ENCODE measurements at places on chromosomes 7 and 10.

DNA sequence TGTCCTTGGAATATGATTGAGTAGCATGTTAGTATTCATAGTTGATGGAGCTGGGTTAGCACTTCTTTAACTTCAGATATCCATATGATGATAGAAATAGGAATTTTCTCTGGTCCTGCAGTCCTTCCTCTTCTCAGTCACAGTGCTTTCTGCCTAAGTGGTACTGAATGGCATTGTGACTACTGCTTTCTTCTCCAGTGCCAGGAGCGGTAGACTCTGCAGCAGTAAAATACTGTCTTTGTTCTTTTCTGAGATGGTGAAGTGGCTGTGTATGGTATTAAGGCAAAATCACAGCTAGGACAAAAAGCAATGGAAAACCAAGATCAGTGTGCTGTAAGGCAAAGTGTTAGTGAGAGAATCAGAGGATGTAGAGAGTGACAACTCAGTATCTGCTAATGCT lies 46.6 kb downstream of the C1GALT1 start:
- H3K36me3 ChIP-seq = peaks cover 5% of the 10 kb centered on the region
- peak overlapping the region; percentile 9 for H3K27ac ChIP-seq
- no peaks in the 10 kb centered on the region for H3K27me3 ChIP-seq
- no peak overlapping the region for H3K4me3 ChIP-seq

DNA sequence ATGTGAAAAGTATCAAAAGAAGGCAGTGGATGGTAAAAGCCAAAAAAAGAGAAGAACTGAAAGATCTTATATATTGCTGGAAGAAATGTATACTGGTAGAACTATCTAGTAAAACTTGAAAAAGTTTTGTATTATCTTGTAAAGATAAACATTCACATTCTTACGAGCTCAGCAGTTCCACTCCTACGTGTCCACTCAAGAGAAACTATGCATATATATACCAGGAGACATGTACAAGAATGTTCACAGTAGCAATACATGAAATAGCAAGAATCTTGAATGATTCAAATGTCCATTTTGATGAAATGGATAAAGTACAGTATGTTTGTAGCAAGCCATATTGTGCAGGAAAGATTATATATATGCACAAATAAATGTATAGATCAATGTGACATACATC lies 155.0 kb downstream of the RNF133 start:
- no peaks in the 10 kb centered on the region for H3K27me3 ChIP-seq
- no peaks in the 10 kb centered on the region for H3K4me1 ChIP-seq
- DNase-seq = no peak
- H3K27ac ChIP-seq = no peak overlapping the region
- H3K36me3 ChIP-seq = peaks cover 3% of the 10 kb centered on the region

GRCh38 chr7:91812388-91812787 lies 68.1 kb downstream of the MTERF1 start:
- no peak overlapping the region for H3K27ac ChIP-seq
- no peak for DNase-seq
- H3K27me3 ChIP-seq = no peaks in the 10 kb centered on the region

DNA sequence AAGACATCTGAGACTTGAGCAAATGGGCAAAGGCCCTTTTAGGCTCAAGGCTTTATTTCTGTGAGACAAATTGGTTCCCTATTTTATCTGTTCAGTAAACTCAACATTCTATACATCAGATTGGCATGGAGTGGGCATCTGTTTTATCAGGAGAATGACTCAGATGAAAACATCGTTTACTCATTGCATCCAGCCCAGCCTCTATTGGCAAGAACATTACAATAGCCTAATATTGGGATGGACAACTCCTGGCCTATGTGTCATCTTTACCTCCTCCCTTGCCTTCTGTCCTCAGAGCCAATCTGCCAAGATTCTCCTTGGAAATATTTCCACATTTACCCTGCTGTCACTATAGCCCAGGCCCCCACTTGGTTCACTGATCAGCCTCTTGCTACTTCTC lies 5.5 kb upstream of the BLNK start:
- no peak overlapping the region for H3K4me3 ChIP-seq
- H3K4me1 ChIP-seq = no peaks in the 10 kb centered on the region
- no peak for DNase-seq
- H3K36me3 ChIP-seq = no peaks in the 10 kb centered on the region

GRCh38 chr10:66999762-67000545 lies 74.1 kb downstream of the LRRTM3 start:
- no peak overlapping the region for H3K27ac ChIP-seq
- H3K36me3 ChIP-seq = no peaks in the 10 kb centered on the region
- H3K27me3 ChIP-seq = no peaks in the 10 kb centered on the region

- no peak overlapping the region for H3K27ac ChIP-seq
- peaks cover 22% of the 10 kb centered on the region for H3K4me1 ChIP-seq
- peaks cover 23% of the 10 kb centered on the region for H3K36me3 ChIP-seq
- H3K27me3 ChIP-seq = no peaks in the 10 kb centered on the region
- DNase-seq = no peak
Measured at GRCh38 chr7:43873300-43873699, 4.0 kb upstream of the MRPS24 start.

All from effector memory CD8-positive, alpha-beta T cell (primary cell).